ENCODE measurements at places on chromosomes 4 and X. TPM values are rescaled to one million over a fixed set of nuclear protein-coding genes. Genes with fewer than 3 reads are reported as not detected.

Gene ARMCX1
- 30.6 TPM for total RNA-seq

Gene ITGB1BP2
- 7.1 TPM for total RNA-seq

Gene SGCB
- total RNA-seq, result 29.9 TPM

Gene VCX2
- total RNA-seq, result not detected

Gene NLGN3
- total RNA-seq, result 29.5 TPM

Gene RASSF6
- not detected for total RNA-seq

Gene VCX
- total RNA-seq, result not detected

Gene GRIA2
- 2.9 TPM for total RNA-seq

Gene PRR27
- total RNA-seq, result not detected

Gene CENPI
- total RNA-seq, result 39.8 TPM

Gene PCSK1N
- total RNA-seq, result 9.3 TPM

Gene CLIC2
- 2.2 TPM for total RNA-seq

- peaks cover 3% of the 10 kb centered on the region for H3K36me3 ChIP-seq
- DNase-seq, result no peak
- H3K27ac ChIP-seq, result no peak overlapping the region
- peaks cover 2% of the 10 kb centered on the region for H3K27me3 ChIP-seq
- no peak overlapping the region for H3K4me3 ChIP-seq
- no peaks in the 10 kb centered on the region for H3K4me1 ChIP-seq
Measured at GRCh38 chrX:70231666-70232065, 2.8 kb upstream of the AWAT1 start.

GRCh38 chr4:74037076-74037955, 1.2 kb downstream of the CXCL3 start:
- H3K4me3 ChIP-seq, result peak overlapping the region; percentile 91
- H3K4me1 ChIP-seq, result peaks cover 16% of the 10 kb centered on the region
- no peak for DNase-seq
- H3K36me3 ChIP-seq, result no peaks in the 10 kb centered on the region
- H3K27ac ChIP-seq, result no peak overlapping the region

GRCh38 chrX:154469114-154469513, 10.0 kb downstream of the LAGE3 start:
- DNase-seq, result no peak
- no peaks in the 10 kb centered on the region for H3K4me1 ChIP-seq
- H3K4me3 ChIP-seq, result no peak overlapping the region
- H3K27me3 ChIP-seq, result no peaks in the 10 kb centered on the region
- H3K27ac ChIP-seq, result no peak overlapping the region

GRCh38 chrX:3191201-3191600, 149.9 kb downstream of the ARSF start:
- no peaks in the 10 kb centered on the region for H3K27me3 ChIP-seq
- H3K36me3 ChIP-seq, result no peaks in the 10 kb centered on the region
- H3K4me1 ChIP-seq, result peaks cover 9% of the 10 kb centered on the region
- H3K27ac ChIP-seq, result no peak overlapping the region
- DNase-seq, result no peak

- no peak for DNase-seq
- H3K4me3 ChIP-seq, result no peak overlapping the region
Measured at GRCh38 chrX:139560221-139560620, 29.7 kb downstream of the F9 start.

DNA sequence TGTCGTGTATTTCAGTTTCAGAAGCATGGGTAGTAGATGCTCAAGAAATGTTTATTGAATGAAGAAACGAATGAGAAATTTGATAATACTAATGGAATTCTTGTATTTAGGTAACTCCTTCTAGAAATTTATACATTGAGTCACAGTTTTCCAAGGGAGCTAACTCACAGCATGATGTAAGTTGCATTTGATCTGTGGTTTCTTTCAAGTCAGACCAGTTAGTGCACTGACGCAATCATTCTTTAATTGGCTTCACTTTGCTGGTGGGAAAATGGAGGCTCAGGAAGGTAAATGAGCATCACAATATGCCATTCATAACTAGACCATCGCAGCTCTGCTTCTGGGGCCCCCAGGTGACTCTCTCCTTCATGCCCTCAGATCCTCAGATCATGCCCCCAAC, 17.3 kb upstream of the CWH43 start:
- H3K27me3 ChIP-seq, result peaks cover 11% of the 10 kb centered on the region
- H3K4me1 ChIP-seq, result peaks cover 13% of the 10 kb centered on the region
- no peak overlapping the region for H3K27ac ChIP-seq
- DNase-seq, result no peak
- H3K36me3 ChIP-seq, result no peaks in the 10 kb centered on the region

GRCh38 chr4:28709891-28710290, 1849.2 kb downstream of the STIM2 start:
- DNase-seq, result no peak
- peaks cover 9% of the 10 kb centered on the region for H3K4me1 ChIP-seq
- no peak overlapping the region for H3K27ac ChIP-seq
- peaks cover 6% of the 10 kb centered on the region for H3K36me3 ChIP-seq
- no peak overlapping the region for H3K4me3 ChIP-seq
- H3K27me3 ChIP-seq, result no peaks in the 10 kb centered on the region

GRCh38 chr4:7224001-7224400, 31.7 kb downstream of the SORCS2 start:
- no peak overlapping the region for H3K27ac ChIP-seq
- H3K4me3 ChIP-seq, result no peak overlapping the region
- H3K27me3 ChIP-seq, result no peaks in the 10 kb centered on the region
- peaks cover 10% of the 10 kb centered on the region for H3K4me1 ChIP-seq
- no peaks in the 10 kb centered on the region for H3K36me3 ChIP-seq

DNA sequence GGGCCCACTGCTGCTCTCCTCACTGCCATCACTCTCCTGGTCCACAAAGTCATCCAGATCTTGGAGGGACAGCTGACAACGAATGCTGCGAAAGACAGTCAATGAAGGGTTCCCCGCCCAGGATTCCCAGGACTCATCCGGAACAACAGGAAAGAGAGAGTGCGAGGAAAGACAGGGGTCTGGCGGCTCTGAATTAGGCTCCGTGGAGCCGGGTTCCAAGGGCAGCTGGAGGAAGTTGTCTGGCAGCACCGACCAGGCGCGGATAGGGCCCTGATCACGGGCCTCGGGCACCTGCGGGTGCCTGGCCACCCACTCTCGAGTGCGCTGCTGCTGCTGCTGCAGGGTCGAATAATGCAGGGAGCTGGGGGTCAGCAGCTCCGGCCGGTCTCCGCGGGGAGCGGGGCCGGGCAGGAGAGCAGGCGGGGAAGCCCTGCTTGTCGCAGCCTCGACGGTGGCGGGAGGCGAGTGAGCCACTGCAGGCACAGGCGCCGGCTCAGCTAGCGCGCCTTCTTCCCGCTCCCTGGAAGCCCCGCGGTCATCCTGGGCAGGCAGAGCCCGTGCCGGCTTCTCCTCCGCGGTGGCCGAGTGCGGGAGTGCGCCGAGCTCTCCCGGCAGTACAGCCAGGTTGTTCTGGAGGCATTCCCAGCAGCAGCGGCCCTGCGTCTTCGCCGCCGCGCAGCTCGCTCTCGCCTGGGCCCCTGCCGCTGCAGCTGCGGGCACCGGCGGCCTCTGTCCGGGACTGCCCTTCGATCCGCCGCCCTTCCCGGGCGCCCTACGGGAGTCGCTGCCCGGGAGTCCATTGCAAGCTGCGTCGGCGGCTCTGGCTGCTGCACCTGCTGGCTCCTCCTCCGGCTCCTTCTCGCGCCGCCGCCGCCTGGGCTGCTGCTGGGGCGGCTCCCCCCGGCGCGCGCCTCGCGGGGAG, 1.1 kb downstream of the SOWAHB start:
- peaks cover 2% of the 10 kb centered on the region for H3K36me3 ChIP-seq
- peak overlapping the region; percentile 53 for H3K4me3 ChIP-seq
- H3K4me1 ChIP-seq, result no peaks in the 10 kb centered on the region
- DNase-seq, result peak; percentile 41
- no peak overlapping the region for H3K27ac ChIP-seq

- H3K4me1 ChIP-seq, result peaks cover 29% of the 10 kb centered on the region
- peaks cover 47% of the 10 kb centered on the region for H3K36me3 ChIP-seq
- no peaks in the 10 kb centered on the region for H3K27me3 ChIP-seq
- H3K27ac ChIP-seq, result no peak overlapping the region
- DNase-seq, result no peak
Measured at GRCh38 chr4:13386405-13387107, 97.6 kb downstream of the RAB28 start.

- DNase-seq, result no peak
- no peaks in the 10 kb centered on the region for H3K27me3 ChIP-seq
- H3K4me1 ChIP-seq, result peaks cover 3% of the 10 kb centered on the region
- H3K27ac ChIP-seq, result no peak overlapping the region
Measured at GRCh38 chr4:134539729-134540231, 338.2 kb upstream of the PABPC4L start.

DNA sequence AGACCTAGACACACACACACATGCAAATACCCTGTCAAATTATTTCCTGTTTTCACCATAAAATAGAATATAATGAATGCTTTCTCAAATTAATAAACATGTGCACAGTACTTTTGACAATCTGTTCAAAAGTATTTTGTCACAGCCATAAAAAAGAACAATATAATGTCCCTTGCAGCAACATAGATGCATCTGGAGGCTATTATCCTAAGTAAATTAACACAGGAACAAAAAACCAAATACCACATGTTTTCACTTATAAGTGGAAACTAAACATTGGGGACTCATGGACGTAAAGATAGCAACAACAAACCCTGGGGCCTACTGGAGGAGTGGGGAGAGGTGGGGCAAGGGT, 15.5 kb downstream of the RAB40A start:
- no peaks in the 10 kb centered on the region for H3K4me1 ChIP-seq
- H3K36me3 ChIP-seq, result no peaks in the 10 kb centered on the region
- no peak overlapping the region for H3K4me3 ChIP-seq
- no peaks in the 10 kb centered on the region for H3K27me3 ChIP-seq

GRCh38 chrX:50971395-50971794, 60.9 kb downstream of the BMP15 start:
- no peaks in the 10 kb centered on the region for H3K27me3 ChIP-seq
- no peak for DNase-seq
- no peaks in the 10 kb centered on the region for H3K4me1 ChIP-seq
- H3K27ac ChIP-seq, result no peak overlapping the region
- H3K36me3 ChIP-seq, result no peaks in the 10 kb centered on the region

- peaks cover 4% of the 10 kb centered on the region for H3K4me1 ChIP-seq
- H3K4me3 ChIP-seq, result no peak within 1 kb of the TSS
- H3K27ac ChIP-seq, result no peak within 1 kb of the TSS
- H3K27me3 ChIP-seq, result peaks cover 66% of the 10 kb centered on the region
- H3K36me3 ChIP-seq, result no peaks in the 10 kb centered on the region
Measured at GRCh38 chr4:8592366-8593263, at the start of gene CPZ. CPZ (plus strand) TSS chr4:8592765; CDS start chr4:8592834, 69 bp downstream.

DNA sequence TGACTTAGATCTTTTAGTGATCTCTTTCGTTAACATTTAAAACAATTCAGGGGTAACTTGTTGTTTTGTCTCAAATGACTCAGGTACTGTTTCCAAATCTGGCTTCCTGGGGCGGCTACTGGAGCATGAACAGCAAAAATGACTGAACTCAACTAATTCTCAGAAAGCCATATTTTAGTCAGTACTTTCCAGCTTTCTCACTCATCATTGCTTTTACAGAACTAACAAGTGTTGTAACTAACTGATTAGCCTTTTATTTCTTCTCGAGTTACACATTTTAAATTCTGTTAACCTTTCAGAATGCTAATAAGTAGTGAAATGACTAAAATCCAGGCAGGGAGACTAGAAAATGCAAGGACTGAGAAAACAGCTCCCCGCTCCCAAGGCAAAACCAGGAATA, 55.3 kb downstream of the JADE3 start:
- H3K27me3 ChIP-seq, result no peaks in the 10 kb centered on the region
- H3K4me1 ChIP-seq, result no peaks in the 10 kb centered on the region
- no peak overlapping the region for H3K4me3 ChIP-seq
- no peak for DNase-seq
- no peaks in the 10 kb centered on the region for H3K36me3 ChIP-seq

- H3K4me1 ChIP-seq, result peaks cover 25% of the 10 kb centered on the region
- H3K4me3 ChIP-seq, result no peak overlapping the region
- no peaks in the 10 kb centered on the region for H3K36me3 ChIP-seq
- no peak for DNase-seq
- H3K27me3 ChIP-seq, result no peaks in the 10 kb centered on the region
Measured at GRCh38 chrX:133913658-133914388, 71.6 kb downstream of the GPC3 start.

DNA sequence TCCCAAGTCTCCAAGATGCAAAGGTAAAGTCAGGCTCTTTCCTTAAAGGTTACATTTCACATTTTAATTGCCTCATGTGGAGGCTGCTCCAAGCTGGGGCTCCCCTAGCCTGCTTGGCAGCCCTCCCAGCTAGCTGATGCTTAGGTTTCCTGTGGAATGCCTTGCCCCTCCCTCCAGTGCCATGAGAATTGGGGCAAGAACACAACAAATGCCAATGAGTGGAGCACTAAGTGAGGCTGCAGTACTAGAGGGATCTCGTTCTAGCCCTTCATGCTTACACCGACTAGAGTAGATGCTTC, 597.7 kb downstream of the MID1IP1 start:
- H3K27me3 ChIP-seq, result no peaks in the 10 kb centered on the region
- H3K36me3 ChIP-seq, result no peaks in the 10 kb centered on the region
- H3K4me3 ChIP-seq, result no peak overlapping the region
- peaks cover 5% of the 10 kb centered on the region for H3K4me1 ChIP-seq
- DNase-seq, result no peak

DNA sequence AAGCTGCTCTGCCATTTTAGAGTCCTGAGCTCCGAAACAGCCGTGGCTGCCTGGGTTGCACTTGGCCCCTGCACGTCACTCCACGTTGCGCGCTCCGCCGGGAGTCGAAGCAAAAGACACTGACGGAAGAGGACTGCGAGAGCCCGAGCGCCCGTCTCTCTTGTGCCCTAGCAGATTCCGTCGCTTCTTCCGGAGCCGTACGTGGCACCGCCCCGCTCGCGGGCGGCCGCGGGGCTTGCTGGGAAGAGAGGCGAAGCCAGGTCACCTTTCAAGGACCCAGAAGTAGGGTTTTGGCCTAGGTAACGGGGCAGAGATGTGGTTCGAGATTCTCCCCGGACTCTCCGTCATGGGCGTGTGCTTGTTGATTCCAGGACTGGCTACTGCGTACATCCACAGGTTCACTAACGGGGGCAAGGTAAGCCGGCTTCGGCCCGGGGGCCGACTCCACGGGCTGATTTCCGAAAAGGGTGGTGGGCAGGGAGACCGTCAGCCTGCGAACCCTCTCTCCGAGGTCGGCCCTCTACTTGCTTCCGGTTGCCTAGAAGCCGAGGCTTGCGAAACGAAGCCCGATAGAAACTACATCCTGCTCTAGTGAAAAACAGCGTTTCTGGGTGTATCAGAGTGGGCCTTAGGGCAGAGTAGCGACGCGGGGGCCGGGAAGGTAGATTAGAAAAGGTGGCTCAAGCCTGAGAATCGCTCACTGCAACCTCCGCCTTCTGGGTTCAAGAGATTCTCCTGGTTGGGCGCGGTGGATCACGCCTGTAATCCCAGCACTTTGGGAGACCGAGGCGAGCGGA, at the start of the genes NDUFA1 and RNF113A:
Gene NDUFA1 (plus strand): TSS at position 234 of the 797 bp plus-strand sequence. CDS start 80 bp downstream, at position 314.
Gene RNF113A (minus strand): TSS at position 135 of the 797 bp plus-strand sequence. CDS start 120 bp downstream, at position 15.
- peaks cover 19% of the 10 kb centered on the region for H3K4me1 ChIP-seq
- H3K27ac ChIP-seq, result peak within 1 kb of the TSS; percentile 98
- H3K4me3 ChIP-seq, result peak within 1 kb of the TSS; percentile 95
- H3K36me3 ChIP-seq, result peaks cover 5% of the 10 kb centered on the region

DNA sequence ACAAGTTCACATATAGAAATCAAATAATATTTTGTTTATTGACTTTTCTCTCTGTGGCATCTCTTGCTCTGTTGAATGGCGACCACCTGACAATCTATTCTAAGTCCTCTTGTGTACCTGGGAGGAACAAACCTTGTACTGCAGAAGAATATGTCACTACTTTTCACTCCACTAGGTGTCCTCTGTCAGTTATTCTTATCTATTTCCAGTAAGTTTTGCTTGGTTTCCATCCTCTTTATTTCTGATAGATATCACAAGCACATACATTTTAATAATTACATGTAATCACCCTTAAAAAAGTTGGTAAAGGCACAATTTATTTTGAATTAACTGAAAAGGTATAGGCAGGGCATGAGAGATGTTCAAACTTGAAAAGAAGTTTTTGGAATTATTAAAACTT, 238.4 kb downstream of the SNCA start:
- no peaks in the 10 kb centered on the region for H3K36me3 ChIP-seq
- H3K27ac ChIP-seq, result no peak overlapping the region
- no peak for DNase-seq
- no peaks in the 10 kb centered on the region for H3K4me1 ChIP-seq
- H3K4me3 ChIP-seq, result no peak overlapping the region
- no peaks in the 10 kb centered on the region for H3K27me3 ChIP-seq

Measured in neural crest cell (in vitro differentiated cells).